ENCODE measurements at places on chromosomes 6 and 20.

GRCh38 chr20:38537176-38537575 lies 43.8 kb upstream of the ADIG start:
- no peak for DNase-seq

DNA sequence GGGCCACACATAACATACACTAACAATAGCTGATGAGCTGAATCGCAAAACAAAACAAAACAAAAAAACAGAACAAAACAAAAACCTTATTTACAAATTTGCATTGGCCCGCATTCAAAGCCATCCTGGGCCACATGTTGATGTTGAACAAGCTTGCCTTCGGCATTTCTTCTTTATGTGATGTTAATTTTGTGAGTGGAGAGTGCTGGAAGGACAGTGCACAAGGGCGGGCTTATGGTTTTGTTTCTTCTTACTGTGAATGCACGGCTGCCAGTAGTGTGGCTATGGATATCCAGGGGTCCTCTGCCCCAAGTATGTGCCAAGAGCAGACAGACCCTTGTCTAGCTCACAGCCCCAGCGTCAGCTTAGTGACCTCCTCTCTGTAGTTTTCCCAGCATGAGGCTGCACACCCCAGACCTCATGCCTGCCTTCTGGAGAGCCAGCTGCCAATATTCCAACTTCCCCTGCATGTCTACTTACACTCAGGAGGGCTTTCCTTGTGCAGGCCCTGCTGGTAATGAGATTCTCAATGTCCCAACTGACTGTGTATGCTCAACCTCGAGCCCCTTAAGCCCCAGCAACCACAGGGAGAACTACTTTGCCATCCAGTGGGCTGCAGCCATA lies 24.9 kb downstream of the ZNF292 start:
- no peak for DNase-seq

GRCh38 chr6:53302678-53303360 lies 45.9 kb downstream of the ELOVL5 start:
- no peak for DNase-seq

DNA sequence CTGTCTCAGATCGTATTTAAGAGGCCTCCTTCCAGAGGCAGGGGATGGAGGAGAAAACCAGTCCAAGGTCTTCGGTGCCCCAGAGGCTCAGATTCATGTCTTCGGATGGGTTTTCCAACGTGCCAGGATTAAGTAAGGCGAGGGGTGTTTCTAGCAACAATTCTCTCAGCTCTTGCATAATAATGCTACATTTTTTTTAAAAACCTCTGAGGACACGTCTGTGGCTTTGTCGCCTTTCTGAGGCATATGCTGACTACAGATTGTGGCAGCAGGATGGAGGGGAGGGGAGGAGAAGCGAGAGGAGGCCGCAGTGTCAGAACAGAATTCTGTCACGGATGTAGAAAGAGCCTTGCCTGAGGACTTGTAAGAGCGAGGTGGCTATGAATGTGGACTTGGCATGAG lies 17.7 kb upstream of the CCDC167 start:
- DNase-seq: no peak

GRCh38 chr6:17905611-17906592 lies 81.5 kb downstream of the KIF13A start:
- no peak for DNase-seq

- no peak for DNase-seq
Observed at GRCh38 chr20:50541606-50542041, 31.4 kb downstream of the PTPN1 start.

GRCh38 chr20:38434301-38434741 lies 807 bp downstream of the SNHG17 start:
- DNase-seq: no peak

DNA sequence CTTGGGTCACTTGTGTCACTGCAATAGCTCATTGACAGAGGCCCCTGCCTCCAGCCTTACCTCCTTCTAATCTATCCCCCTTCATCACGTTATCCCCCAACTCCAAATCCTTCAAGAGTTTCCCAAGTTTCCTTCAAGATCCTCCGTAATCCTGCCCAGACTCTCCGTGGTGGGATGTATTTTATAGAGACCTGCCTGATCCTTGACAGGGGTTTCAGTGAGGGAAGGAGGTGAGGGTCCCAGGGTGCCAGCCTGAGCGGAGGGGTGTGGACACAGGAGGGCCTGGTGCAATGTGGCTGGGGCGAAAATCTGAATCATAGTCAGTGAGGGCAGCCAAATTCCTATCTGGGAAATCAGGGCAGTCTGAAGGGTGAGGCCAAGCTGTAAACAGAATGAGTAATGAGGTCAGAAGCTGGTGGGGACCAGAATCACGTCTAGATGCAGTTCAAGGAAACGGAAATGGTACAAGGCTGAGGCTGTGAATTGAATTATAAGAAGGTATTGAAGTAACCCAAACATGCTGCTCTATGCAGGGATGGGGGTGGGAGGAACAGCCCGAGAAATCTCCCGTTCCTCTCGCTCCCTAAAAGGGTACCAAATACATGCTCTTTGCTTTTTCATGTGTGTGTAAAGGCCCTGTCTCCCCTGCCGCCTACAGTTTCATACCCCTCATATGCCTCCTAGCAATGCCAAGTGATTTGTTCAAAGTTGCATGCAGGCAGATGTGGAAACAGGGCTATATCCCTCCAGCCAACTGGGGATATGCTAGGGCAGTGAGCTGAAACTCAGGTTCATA lies 35.4 kb upstream of the PIM1 start:
- DNase-seq: no peak

GRCh38 chr6:31354864-31355582 lies 2.0 kb downstream of the HLA-B start:
- DNase-seq: no peak

DNA sequence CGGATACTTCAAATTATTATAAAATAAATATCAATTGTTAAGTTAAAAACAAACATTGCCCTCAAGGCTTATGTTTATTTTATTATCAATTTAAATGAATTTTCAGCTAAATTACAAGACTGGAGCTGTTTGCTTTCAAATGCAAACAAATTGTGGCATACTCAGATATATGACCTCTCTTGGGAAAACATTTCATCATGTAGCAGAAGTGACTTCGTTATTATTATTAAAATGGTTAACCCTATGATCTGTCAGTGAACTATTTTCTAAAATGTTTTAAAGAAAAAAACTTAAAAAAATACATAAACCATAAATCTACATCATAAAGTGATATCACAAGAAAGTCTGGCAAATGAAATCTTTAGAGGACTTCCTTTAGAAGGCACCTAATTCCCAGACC lies 72.5 kb downstream of the MAN1A1 start:
- DNase-seq: no peak

DNA sequence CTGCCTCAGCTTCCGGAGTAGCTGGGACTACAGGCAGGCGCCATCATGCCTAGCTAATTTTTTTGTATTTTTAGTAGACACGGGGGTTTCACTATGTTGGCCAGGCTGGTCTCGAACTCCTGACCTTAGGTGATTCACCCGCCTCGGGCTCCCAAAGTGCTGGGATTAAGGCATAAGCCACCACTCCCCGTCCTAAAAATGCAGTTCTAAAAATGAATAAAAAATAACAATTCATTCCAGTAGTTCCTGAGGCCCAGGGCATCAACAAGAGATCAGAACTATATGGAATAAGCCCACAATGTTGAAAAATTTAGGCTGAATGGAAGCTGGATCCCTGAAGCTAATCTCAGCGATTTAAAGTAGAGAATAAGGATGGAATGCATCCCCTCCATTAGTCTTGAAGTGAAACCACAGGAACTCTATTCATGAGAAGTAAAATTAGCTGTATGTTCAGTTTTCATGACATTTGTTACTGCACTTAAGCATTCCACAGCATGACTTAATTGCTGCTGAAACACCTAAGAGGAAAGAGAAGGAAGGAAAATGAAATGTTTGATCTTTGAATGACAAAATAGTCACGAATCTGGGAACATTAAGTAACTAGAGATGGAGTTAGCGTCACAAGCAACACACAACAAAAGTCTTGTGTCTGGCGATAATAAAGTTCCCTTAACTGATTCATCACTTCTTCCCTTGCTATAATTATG lies 80.4 kb upstream of the RIPOR2 start:
- DNase-seq: no peak

DNA sequence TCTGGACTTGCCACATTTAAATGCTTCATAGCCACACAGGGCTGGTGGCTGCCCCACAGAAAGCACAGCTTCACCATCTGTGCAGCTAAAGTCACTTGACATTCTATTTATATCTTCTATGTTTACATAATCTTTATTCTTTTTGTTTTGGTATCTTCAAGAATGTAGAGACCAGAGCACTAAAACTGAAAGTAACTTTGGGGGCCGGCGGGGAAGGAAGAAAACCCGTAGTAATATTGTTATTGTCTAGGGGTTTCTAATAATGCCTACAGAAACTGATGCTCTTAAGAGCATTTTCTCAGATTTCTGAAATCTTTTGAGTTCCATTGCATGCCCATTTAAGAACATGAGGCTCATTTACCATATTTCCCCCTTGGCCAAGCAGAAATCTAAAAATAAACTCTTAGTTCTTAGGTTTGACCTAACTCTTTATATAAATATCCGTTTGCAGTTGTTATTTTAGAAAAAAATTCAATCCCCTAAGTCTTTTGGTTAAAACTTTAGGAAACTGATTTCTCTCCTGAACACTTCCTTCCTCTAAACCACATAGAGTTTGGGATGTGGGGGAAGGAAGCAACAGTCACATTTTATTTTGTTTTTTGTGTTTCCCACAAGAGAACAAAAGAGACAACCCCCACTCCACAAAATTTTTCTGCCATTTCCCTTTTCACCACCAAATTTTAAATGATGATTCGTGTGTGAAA lies 207.6 kb downstream of the OGFRL1 start:
- DNase-seq: no peak

DNA sequence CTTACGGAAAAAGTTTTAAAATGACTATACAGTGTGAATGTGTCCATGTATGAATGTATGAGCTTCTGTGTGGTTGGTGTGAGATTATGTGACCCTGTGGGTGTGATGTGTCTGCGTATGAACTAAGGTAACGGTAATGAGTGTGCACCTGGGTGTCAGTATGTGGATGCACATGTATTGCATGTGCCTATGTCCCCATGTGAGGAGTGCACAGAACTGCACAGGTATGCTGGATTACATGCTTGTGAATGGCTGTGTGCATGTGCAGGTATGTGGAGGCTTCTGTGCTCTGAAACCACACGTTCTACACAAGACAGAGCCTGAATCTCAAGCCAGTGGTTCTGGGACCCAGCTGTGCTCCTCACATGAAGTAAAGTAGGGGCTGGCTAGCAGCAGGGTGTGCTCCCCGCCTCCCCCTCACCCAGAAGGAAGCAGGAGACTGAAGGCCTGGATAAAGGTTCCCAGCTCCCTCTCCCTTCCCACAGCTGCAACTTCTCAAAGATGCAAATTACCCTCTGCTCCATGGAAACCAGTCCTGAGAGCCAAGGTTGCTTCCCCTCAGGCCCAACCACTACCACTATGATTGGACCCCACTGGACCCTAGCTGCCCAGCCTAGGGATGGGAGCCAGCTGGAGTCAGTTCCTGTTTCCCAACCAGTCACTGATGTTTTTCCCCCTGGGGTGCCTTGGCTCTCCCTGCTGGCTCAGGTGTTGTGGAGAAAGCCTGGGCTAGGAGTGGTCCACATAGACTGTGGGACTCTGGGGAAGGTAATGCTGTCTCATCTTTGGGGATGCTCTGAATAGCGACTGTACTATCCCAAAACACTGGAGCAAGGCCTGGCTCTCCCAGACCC lies 24.8 kb upstream of the SPDEF start:
- DNase-seq: no peak

DNA sequence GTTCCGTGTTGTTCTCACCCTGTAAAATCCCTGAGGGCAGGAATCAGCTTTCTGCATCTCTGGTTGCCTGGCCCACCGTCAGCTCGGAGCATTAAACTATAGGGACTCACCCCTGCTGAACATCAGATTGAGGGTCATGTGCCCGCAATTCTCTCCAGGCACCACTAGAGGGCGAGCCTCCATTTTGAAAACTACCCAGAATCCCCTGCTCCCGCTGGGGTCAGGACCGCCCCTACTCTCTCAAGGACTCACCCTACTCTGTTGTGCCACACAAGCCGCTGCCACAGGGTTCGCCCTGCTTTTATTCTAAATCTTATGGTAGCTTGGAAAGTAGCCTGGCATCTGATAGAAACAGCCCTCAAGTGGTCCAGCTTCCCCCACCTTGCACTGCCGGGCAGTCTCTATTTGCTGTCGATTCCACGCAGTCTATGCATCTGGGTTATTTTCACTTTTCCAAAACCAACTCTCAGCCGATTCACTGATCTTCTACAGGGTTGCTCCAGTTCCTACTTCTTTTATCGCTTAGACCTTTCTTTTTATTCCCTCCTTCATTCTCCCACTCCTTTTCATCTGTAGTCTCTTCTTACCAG lies 244.1 kb upstream of the QKI start:
- peak; percentile 13 for DNase-seq

DNA sequence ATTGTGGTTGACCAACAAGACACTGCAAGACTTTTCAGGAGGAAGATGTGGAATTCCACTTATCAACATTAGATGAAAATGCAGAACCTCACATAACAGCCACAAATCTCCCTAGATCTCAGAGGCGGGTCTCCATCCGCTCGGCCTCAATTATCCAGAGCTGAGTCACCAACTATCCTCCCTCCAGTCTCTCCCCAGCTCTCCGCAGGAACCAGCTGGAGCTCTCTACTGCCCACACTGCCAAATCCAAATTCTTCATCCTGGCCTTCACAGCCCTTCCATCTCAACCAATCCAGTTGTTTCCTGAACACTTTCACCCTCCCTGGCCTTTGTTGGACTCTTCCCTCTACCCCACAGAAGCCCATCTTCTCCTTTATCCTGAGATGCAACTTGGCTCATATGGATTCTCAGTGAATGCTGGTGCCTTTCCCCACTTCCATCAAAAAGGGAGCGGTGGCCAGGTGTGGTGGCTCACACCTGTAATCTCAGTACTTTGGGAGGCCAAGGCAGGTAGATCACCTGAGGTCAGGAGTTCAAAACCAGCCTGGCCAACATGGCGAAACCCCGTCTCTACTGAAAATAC lies 3.5 kb upstream of the TGIF2 start:
- no peak for DNase-seq

DNA sequence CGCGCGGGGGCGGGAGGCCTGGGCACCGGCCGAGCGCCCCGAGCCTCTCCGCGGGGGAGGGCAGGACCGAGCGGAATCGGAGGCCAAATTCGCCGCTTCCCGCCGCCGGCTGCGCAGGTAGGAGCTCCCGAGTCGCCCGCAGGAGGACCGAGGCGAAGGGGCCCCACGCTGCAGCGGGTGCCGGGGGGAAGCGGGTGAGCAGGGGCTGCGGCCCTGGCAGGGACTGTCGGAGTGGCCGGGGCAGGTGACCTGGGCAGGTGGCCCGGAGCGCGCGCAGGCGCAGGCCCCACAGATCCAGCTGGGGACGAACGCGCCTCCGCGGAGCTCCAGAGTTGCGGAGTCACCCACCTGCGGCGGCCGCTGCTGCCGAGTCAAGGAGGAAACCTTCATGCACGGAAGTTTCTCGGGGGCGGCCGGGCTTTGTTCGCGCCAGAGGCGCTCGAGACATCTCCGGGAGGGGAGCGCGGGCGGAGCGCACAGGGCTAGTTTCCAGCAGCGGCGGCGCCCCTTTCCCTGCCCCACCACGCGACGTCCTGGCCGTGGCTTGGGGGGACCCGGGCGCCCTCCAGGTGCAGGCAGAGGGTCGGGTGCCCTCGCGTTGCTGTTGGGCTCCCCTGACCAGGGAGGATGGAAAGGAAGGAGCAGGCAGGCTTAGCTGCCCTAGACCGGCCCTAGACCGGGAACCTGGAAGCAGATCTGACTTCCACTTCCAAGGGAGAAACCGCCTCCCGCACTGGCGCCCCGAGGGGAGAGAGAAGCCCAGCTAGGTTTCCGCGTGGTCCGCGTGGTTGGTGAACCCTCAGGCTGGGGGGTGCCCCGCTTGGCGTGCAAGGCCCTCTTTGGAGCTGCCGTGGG lies 590 bp downstream of the SLCO4A1 start:
- DNase-seq: no peak

GRCh38 chr6:11496152-11497060 lies 41.1 kb upstream of the TMEM170B start:
- DNase-seq: peak; percentile 26

All from NCI-H1048 (cell line).